ENCODE measurements at places on chromosomes 6 and 20. TPM values are rescaled to one million over a fixed set of nuclear protein-coding genes. Genes with fewer than 3 reads are reported as not detected.

The LAMA2 gene
- 204 TPM for total RNA-seq

The SLC22A7 gene
- total RNA-seq: not detected

The TGM3 gene
- total RNA-seq: 0.09 TPM

The PEX3 gene
- 20.8 TPM for total RNA-seq

The TFAP2B gene
- total RNA-seq: not detected

The C6orf52 gene
- not detected for total RNA-seq

The TRIM31 gene
- total RNA-seq: not detected

The HTR1E gene
- total RNA-seq: not detected
